ENCODE measurements at places on chromosomes 2 and 18.

DNA sequence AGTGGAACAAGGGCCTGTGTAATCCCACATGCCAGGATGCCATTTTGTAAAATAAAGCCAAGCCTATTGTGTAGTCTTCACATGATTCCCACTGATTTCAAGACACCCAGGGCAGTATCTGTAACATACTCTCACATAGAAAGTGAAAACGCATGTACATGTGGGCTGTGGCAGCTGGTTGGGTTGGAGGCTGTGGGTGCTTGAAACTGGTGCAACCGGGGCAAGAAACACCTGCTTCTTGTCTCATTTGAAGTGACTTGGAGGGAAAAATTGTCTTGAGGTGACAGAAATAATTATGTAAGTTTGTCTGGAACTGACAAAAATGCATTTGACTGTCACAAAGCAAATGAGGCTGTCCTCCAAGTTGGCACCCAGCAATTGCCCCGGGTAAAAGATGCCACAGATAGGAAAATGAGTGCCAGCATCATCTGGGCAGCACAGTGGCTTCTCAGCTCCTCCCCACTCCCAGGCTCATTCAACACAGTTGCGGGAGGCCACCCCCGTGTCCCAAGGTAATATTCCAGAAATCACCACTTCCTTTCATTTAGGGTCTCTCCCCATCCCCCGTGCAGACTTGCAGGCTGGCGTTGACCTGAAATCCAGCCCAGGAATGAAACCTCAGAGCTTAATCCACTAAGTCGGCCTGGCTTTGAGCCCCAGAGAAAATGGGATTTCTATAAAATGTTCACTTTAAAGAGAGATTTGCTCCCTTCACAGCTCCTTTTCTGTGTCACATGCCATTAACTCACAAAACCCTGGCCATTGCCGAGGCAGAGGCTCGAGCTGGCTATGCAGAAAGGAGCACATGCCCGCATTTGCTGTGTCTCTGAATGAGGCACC is 293.9 kb upstream of the PARD3B start:
- DNase-seq = no peak

- DNase-seq = no peak
Measured at GRCh38 chr2:236570081-236570868, 650 bp downstream of the ACKR3 start.

DNA sequence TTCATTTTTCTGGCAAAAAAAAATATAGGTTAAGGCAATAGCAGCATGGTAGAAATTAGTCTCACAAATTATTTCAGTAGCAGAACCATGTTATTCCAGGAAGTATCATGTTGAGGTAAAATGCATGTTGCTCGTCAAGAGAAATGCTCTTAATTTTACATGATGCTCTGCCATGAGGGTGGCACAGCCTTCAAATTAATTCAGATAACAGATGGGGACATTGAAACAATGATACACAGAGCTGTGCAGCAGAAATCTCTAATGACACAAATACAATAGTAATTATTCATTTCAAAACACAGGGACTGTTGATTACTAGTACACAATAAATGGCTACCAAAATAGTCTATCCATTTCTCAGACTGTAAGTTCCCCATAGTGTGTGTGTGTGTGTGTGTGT is 24.8 kb downstream of the GAREM1 start:
- no peak for DNase-seq

GRCh38 chr2:177633111-177633510 is 240.5 kb downstream of the AGPS start:
- no peak for DNase-seq
